Muscle of arm (tissue), 14 donors: ENCODE measurements at places on chromosomes 7 and 10. TPM values are rescaled to one million over a fixed set of nuclear protein-coding genes. Genes with fewer than 3 reads are reported as not detected.

DNA sequence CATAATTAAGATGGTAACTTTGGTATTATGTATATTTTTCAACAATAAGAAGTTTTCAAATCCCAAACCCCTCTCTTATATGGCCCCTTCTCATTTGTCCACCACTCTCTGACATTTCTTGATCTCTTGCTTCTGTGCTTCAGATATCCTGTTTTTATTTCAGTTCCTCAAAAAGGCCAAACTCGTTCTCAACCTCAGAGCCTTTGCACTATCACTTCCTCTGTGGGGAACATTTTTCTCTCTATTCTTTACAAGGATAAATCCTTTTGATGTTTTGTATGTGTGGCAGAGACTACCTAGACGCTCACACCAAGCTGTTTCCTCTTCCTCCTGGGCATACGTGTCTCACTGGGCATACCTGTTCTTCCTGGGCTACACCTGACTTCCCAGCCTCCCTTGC lies 54.2 kb upstream of the FRMD4A start:
- DNase-seq, result no peak

DNA sequence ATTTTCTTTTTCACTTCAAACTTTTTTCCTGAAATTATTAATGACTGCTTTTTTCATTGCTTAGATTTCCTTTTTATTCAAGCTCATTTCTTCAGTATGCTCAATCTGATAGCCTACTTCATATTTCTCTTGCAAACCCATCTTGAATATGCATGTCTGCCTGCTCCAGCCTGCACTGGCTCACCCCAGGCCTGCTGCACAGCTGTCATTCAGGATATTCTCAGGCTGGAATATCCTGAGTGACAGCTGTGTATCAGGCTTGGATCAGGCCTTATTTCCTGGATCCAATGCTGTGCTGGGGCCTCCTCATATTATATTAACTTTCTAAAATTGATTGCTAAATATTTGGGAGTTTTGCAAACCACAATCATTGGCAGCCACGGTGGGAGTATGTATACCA lies 120.2 kb upstream of the TNS3 start:
- DNase-seq, result no peak

HDAC9 gene
- polyA plus RNA-seq, result 17.7 TPM

DNA sequence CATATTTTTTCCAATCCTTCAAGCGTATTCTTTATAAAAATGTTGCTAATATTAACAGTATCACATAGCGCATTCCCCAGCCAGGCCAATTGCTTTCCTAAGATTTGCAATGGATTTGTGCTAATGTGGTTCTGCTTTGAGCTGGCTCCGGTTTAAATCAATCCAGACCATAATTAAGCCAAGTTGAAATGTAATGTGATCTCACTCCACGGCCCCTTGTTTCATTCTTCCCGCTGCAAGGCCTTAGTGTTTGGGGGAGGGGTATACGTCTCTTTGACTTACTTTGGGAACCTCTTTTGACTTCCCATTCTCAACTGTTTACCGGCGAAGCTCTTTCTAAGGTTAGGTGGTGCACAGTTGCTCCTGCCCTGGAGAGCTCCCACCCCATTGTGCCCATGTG lies 86.4 kb downstream of the PRPF18 start:
- DNase-seq, result no peak

CPEB3 gene
- polyA plus RNA-seq, result 6.1 TPM

GRCh38 chr10:80769700-80770160 lies 232.0 kb downstream of the SH2D4B start:
- DNase-seq, result no peak

DNA sequence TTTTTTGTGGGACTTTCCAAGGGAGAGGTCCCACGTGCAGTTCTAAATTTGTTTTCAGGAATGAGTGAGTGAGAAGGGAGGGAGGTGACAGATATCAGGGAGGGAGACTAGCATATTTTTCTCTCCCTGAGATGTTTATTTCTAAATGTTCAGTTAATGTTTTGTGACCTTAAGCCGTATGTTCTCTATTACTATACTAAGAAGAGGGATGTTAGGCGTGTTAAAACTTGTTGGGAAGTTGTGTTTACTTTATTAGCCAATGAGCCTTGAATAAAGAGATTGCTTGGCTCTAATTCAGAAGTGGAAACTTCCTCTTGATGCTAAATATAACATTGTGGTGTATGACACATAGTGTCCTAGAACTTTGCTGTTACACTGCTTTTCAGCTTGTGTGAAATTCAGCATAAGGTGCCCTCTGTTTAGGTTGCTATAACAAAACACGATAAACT lies 37.3 kb downstream of the DNAH11 start:
- DNase-seq, result no peak

GRCh38 chr7:105829681-105830322 lies 46.6 kb downstream of the ATXN7L1 start:
- DNase-seq, result no peak

AMZ1 gene
- polyA plus RNA-seq, result 0.16 TPM

DNA sequence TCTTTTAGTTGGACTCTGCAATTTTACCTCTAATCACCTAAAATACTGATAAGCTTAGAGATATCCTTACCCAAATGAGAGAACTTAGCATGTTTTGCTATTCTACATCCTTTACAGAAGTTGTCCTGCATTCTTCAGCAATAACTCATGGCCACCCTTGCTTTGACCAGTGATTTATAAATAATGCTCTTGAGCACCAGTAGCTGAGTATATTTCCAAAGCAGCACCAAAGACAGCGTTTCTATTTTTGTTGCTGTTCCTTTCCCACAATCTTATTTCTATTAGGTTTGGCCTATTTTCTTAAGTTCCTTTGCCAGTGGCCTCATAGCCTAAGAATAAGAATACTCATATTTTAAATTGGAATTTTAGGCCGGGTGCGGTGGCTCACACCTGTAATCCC lies 15.0 kb downstream of the ARPC1A start:
- no peak for DNase-seq

DNA sequence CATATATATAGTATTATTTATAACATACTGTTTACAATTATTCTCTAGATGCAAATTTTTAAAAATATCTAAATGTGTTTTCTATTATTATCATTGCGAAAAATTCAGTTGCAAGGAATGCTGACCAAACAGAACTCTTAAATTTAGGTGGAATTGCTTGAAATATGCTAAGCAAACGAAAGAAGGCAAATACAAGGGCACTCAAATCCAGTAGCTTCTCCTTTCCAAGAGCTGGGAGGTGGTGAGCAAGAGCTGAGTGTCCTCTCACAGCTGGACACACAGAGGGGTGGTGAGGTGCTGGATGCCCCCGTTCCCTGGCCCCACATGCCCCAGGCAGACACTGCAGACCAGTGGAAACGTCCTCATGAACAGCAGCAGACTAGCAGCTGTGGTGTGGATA lies 166.0 kb downstream of the TAX1BP1 start:
- DNase-seq, result no peak

SMKR1 gene
- 0.81 TPM for polyA plus RNA-seq

FAS gene
- 7.0 TPM for polyA plus RNA-seq

DNA sequence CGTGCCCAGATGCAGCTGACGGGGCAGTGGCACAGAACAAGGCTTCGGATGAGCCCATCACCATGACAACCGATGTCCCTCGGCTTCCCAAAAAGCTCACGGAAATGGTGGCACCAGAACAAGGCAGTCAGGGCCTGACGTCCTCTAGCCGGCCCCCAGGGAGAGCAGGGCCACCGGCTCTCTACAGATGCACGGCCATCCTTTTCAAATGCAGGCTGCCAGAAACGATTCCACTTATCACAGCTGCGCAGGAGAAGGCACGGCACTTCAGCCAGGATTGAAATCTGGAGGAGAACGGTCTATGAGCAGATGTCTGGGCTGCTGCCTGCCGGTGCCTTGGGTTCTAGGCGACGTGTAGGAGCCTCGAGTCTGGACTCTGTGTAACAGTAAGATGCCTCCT lies 223.8 kb downstream of the ZMYND11 start:
- DNase-seq, result no peak

FAM24B gene
- polyA plus RNA-seq, result 3.0 TPM

TLX1 gene
- polyA plus RNA-seq, result not detected

DNA sequence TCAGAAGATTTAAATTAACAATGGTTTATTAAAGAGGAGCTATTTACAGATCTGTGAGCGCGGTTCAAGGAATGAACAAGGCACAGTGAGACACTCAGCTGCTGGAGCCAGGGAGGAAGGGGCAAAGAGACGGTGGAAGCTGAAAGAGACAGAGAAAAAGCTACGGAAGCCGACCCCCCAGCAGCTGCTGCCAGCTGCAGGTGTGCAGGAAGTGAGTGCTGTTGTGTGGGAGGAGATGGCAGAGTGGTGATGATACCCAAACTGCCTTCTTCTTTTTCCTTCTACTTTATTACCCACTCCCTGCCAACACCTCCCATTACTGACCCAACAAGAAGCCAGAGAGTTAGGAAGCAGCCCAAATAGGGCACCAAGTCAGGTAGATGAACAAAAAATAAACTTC lies 41.9 kb upstream of the MBL2 start:
- DNase-seq, result no peak

DNA sequence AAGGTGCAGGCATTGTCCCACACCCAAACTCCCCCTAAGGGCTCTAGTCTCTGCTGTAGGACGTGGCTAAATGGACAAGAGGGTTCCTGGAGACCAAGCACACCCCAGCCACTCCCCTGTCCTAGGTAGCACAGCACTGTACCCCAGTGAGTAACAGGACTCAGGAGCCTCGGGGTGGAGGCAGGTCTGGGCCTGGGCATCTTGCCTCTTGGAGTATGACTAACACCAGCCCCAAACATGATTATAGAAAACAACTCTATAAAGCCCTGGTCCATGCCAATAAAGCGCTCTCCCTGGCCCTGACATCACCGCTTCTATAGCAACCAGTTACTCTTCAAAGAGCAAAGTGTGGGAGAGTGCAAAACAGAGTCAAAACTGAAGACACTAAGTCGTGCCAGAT lies 195.0 kb downstream of the CALN1 start:
- no peak for DNase-seq

FAM25C gene
- polyA plus RNA-seq, result not detected

GRCh38 chr10:66752714-66753113 lies 173.1 kb upstream of the LRRTM3 start:
- no peak for DNase-seq

CAV1 gene
- 237 TPM for polyA plus RNA-seq

GRCh38 chr10:35089611-35090161 lies 455 bp downstream of the CUL2 start:
- peak; percentile 25 for DNase-seq

- no peak for DNase-seq
Observed at GRCh38 chr7:130703851-130704250, 17.5 kb upstream of the TSGA13 start.

SKIDA1 gene
- 2.7 TPM for polyA plus RNA-seq

GRCh38 chr10:92575961-92576360 lies 2.1 kb upstream of the IDE start:
- DNase-seq, result no peak

KNDC1 gene
- 7.8 TPM for polyA plus RNA-seq

DNA sequence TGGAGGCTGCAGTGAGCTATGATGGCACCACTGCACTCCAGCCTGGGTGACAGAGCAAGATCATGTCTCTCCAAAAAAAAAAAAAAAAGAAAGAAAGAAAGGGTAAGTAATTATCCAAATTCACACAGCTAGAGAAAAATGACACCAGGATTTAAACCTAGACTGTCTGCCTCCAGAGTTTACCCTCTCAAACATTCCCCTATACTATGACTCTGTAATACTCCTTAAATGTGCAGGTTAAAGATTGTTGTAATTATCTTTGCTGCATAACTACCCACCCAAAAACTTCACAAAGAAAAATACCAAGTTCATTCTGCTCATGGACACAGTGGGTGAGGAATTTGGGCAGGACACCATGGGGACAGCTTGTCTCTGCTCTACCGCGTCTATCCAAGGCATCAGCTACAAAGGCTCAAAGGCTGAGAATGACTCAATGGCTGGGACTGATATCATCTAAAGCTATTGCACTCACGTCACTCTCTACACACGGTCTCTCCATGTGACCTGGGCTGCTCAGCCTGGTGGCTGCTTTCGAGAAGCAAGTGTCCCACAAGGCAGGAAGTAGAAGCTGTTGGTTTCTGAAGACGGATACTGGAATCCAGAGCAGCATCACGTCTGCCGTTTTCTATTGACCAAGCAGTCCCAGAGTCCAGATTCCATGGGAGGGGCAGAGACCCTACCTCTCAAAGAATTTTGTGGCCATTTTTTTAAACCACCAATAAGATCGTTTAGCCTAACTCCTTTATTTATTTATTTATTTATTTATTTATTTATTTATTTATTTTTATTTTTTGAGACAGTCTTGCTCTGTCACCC lies 185.7 kb upstream of the AUTS2 start:
- no peak for DNase-seq

- no peak for DNase-seq
Observed at GRCh38 chr10:77281719-77282118, 355.9 kb downstream of the KCNMA1 start.

GRCh38 chr10:119567978-119568377 lies 25.5 kb upstream of the RGS10 start:
- no peak for DNase-seq

AKR1B1 gene
- polyA plus RNA-seq, result 72.2 TPM

ACBD5 gene
- not detected for polyA plus RNA-seq

DNA sequence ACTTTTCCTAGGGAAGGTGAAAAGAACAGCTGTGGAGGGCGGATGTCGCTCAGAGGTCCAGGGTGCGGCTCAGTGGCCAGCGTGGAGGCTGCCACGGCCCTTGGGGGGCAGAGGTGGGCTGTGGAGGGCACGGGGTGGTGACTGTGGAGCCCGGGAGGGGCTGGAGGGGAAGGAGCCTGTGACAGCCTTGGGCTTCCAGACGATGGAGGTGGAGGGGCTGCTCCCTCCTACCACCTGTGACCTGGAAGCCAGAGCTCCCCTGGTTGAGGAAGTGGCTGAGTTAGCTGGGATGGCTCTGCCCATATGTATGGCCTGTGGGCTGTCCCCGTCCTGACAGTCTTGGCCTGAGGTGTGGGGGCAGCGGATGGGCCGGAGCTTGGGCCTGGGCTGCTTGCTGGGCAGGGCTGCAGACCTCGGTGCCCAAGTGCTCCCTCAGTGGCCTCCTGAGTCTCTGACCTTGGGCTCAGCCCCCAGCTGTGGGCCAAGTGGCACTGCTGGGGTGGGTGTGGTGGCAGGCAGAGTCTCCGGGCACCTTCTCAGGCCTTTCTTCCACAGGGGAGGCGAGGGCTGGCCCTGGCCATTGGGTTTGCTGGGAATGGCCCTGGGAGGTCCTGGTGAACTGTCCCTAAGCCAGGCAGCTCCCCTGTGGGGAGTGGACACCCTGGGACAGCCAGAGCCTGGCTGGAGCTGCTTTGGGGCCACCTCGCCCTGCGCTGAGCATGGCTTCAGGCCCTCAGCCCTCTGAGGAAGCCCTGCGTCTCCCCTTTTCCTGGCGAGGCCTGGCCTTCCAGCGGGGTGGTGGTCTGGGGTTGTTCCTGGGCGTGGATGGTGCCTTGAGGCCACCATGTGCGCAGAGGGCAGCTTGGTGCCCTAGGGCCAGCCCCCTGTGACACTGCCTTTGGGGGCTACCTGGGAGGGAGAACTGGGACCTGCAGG lies 3.9 kb downstream of the BRI3 start:
- no peak for DNase-seq

DNA sequence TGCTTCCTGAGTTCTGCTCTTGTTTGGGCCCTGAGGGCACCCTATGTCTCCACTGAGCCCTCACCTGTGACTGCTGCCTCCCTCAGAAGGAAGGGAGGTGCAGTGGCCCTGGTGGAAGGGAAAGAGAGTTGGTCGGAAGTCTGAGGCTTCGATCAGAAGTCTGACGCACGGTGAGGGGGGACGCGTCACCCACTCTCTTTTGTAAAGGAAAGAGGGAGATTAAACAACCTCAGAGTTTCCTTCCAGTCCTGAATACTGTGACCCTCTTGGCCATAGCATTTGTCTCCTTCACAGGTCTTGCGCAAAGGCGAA lies 31.4 kb upstream of the TRIM8 start:
- no peak for DNase-seq

GRCh38 chr7:35697414-35698175 lies 2.7 kb upstream of the HERPUD2 start:
- no peak for DNase-seq

GRCh38 chr7:69833964-69834363 lies 235.7 kb downstream of the AUTS2 start:
- no peak for DNase-seq

TMEM26 gene
- 6.9 TPM for polyA plus RNA-seq
